ENCODE measurements at places on chromosomes 12 and 14.

DNA sequence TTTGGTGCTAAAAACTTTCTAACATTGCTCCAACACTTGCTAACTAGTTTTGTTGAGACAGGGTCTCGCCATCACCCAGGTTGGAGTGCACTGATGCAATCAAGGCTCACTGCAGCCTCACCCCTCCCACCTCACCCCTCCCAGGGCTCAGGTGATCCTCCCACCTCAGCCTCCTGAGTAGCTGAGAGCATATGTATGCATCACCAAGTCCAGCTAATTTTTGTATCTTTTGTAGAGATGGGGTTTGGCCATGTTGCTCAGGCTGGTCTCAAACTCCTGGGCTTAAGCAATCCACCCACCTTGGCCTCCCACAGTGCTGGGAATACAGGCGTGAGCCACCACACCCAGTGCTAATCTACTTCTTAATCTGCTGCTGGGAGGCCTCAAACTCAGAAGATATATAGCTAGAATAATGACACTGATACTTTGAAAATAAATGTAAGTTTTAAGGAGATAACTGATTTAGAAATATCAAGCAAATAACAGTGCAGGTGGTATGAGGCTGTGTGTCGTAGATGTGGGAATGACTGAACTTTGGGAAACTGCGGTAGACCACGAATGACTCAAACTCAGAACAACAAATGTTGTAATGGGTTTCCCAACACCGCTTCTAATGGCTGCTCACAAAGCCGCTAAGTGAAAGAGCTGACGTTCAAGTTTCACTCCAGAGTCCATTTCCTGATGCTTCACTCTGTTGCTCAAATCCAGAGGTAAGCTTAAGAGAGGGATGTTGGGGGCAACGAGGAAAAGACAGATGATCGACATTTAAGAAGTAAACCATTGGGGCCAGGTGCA is 10.0 kb downstream of the TMCC3 start:
- DNase-seq: no peak

DNA sequence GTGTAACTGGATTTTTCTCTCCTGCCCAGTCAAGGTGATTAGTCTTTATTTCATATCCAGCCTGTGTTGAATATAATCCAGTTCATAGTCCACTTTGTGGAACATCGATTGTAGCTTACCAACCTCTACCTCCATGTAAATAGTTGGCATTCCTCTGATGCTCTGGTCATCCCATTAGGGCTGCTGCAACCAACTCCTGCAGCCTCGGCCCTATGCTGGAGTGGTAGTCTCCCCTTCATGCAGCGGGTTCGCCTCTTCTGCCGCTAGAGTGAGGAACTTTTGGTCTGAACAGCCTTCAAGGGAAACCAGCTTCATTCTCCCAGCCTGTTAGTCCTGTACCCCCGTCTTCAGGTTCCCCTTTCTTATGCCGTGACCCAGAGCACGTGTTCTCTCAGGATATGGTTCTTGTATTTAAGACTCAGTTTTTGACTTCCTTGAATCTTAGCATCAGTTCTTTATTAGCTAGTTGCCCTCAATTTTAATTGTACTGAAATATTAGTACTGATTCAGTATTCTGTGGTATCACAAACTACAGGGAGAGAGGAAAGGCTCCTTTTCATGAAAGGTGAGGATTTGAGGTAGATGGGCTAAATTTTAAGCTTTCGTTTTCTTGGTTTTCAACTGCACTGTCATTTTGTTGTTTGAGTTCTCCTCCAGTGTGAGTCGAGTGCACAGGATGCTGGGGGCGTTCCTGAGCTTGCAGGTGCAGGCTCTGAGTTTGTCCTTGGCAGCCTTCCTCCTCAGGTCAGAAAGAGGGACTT is 33.2 kb downstream of the ZNF664 start:
- DNase-seq: no peak

DNA sequence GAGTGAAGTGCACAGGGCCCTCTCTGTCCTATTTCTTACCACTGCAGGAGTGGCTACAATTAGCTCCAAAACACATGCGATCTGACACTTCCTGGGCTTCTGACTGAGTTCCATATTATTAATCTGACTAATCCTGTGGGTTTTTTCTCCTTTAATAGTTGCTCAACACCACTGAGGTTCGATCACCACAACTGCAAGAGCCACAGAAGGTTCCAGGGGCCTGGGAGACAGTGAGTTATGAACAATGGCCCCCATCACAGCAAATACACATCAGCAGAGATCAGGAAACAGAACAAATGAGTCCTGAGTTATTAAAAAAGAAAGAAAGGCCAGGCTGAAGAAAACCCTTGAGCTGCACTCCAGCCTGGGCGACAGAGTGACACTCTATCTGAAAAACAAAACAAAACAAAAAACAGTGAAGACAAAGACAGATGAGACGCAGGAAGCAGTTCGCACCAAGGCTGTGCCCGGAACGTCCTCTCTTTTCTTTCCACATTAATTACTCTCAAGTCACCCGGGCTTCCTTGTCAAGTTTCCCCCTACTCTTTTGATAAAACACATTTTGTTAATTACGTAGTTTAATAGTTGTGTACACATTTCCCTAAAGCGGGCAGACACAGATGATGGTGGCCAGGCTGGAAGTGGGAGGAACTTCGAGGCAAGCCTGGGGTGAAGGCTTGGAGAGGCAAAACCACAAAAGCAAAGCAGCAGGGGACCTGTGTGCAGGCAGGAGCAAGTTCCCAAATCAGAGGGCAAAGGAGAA is 42.7 kb downstream of the CDC42BPB start:
- DNase-seq: no peak

DNA sequence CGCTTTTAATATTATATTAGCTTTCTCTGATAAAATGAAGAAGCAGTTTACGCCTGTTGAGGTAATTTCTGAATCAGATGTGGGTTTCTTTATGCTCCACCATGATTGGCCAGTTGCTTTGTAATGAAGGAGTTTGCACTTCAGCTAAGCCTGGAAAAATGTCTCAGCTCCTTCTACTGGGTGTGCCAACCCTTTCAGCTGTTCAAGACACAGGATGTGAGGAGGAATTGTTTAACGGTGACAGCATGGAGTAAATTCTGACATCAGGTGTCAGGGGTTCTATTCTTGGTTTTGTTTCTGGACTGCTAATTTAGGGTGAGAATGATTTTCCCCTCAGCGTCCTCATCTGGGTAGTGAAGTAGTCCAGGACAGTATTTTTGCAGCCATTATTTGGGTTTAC is 43.5 kb downstream of the FLRT2 start:
- DNase-seq: no peak

DNA sequence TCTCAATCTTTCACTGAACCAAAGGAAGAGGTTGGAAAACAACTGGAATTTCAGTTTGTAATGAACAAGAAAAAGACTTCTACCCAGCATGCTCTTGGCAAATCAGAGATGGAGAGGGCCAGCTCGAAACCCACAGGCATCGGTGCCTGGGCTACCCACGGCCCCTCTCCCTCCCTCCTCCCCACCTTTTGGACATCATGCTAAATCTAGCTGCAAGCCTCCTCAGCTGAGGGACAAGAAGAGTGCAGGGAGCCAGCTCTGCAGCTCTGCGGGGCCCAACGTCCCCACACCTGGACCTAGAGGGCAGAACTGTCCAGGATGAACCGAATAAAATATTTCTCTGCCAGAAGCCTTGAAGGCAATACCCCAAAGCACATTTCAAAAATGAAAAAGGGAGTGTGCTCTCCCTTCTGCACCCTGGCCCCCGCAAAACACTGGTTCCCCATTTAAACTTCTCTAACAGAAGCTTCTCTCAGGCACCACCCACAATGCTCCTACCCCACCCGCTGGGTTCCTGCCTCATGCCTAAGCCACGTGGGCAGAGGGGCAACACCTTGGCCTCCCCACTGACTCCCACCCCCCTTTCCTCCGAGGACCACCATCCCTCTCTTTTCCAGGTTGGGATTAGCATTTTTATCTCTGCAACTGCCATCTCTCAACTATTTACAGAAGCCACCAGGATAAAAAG is 8.2 kb downstream of the CAMKK2 start:
- DNase-seq: no peak

DNA sequence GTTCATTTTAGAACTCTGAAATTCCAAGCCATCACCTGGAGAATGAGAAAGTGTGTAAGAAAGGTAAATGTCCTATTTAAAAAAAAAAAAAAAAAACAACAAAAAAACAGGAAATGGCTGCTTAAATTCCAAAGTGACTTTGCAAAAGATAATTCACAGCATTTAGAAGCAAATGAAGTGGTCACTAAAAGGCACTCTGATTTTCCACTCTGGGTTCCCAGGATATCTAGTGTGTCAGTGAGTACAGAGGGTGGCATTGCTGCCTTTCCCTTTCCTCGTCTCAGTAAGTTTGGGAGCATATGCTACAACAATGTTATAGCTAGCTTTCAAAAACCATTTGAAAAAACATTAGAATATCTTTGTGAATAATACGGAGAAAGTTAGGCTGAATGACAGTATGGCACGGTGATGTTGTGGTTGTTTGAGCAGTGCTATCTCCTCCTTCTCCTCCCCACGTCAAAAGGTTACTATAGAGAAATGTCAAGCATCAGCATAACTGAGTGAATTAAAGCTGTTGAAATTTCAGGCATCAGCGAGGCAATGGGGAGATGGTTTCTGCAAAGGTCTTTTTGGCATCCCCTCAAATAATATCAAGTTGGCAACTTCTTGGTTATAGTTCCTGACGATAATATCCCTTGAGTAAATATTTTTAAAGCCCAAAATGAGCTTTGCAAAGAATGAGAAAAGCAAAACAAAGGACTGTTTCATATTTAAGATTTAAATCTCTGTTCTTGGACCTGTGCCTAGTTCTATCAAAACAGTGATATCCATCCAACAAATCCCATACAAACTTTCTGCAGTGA is 164.5 kb upstream of the E2F7 start:
- no peak for DNase-seq

DNA sequence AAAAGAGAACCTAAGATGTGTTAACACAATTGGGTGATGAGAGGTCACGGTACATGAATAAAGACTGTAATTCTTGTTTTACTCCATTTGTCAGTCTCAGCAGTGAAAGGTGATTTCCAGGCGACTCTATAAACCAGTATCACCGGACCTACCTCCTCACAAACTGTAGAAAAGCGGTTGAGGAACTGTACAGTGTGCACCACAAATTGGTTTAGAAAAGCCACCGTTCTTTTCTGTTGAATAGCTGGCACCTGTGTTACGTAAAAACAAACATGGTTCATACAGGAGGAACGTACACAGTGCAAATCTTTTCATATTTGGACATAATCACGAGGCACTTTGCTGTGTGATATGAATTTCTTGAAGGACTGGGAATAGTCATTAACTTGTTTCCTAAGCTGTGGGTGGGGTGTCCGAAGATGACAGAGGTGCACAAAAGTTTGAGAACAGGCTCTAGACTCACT is 663 bp downstream of the WASHC3 start:
- no peak for DNase-seq

GRCh38 chr12:38389614-38390013 is 73.0 kb downstream of the ALG10B start:
- DNase-seq: no peak

DNA sequence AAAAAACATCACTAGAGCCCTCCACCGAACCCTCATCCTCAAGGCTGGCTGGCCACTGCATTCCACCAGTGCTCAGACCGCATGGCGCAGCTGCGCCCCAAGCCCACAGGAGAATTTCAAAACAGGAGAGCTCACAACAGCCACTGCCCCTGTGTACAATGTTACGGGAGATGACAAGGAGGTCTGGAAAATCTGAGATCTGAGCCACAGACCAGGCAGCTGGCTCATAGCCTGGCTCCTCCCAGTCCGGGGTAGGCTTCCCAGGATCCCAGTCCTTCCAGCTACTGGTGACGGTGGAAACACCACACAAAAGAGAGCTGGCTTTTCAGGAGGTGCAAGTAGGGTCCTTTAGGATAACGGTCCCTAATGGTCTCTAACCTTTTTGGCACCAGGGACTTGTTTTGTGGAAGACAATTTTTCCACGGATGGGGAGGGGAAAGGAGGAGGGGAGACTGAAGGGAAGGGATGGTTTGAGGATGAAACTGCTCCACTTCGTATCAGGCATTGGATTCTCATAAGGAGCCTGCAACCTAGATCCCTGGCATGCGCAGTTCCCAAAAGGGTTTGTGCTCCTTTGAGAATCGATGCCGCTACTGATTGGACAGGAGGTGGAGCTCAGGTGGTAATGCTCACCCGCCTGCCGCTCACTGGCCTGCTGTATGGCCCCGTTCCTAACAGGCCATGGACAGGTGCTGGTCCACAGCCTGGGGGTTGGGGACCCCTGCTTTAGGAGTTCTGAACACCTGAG is 23.0 kb upstream of the NRDE2 start:
- no peak for DNase-seq

- no peak for DNase-seq
Observed at GRCh38 chr12:12880537-12880936, 10.8 kb upstream of the GPRC5A start.
